ENCODE measurements at places on chromosomes 2 and 18. TPM values are rescaled to one million over a fixed set of nuclear protein-coding genes. Genes with fewer than 3 reads are reported as not detected.

The GPR39 gene
- total RNA-seq, result not detected

- no peak overlapping the region for H3K27ac ChIP-seq
- no peaks in the 10 kb centered on the region for H3K27me3 ChIP-seq
- no peak overlapping the region for H3K4me3 ChIP-seq
Observed at GRCh38 chr2:31203916-31204315, 13.4 kb downstream of the CAPN14 start.

GRCh38 chr2:66515743-66516142, 80.8 kb downstream of the MEIS1 start:
- no peak for DNase-seq
- no peaks in the 10 kb centered on the region for H3K36me3 ChIP-seq
- H3K4me1 ChIP-seq, result no peaks in the 10 kb centered on the region
- no peak overlapping the region for H3K4me3 ChIP-seq
- H3K27me3 ChIP-seq, result no peaks in the 10 kb centered on the region

The RNF149 gene
- 43.4 TPM for total RNA-seq

The OSBPL6 gene
- 1.2 TPM for total RNA-seq

The ERBB4 gene
- not detected for total RNA-seq

The SRD5A2 gene
- not detected for total RNA-seq

The FOSL2 gene
- 47.3 TPM for total RNA-seq

DNA sequence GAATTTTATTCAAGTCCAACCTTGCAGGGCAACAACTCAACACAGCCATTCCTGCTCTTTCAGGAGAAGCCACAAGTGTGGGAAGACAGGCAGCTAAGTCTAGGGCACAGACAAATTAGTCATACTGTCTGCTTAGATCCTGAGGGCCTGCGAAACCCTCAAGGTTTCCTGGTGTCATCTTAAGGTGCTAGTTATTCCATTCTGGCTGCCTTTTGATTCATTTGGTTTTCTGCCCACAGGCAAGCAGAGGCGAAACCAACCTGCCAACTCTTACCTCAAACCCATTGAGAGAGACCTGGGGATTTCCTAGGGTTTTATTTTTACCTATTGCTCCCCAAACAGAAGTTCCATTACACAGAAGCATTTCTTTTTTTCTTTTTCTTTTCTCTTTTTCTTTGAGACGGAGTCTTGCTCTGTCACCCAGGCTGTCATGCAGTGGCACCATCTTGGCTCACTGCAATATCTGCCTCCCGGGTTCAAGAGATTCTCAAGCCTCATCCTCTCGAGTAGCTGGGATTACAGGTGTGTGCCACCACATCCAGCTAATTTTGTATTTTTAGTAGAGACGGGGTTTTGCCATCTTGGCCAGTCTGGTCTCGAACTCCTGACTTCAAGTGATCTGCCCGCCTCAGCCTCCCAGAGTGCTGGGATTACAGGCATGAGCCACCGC, 23.7 kb upstream of the SCYGR1 start:
- peak; percentile 29 for DNase-seq
- no peak overlapping the region for H3K27ac ChIP-seq
- H3K4me1 ChIP-seq, result no peaks in the 10 kb centered on the region
- no peak overlapping the region for H3K4me3 ChIP-seq
- H3K36me3 ChIP-seq, result no peaks in the 10 kb centered on the region

The ACTR1B gene
- total RNA-seq, result 76.6 TPM

GRCh38 chr2:44623622-44624351, 262.0 kb downstream of the CAMKMT start:
- no peak overlapping the region for H3K27ac ChIP-seq
- no peaks in the 10 kb centered on the region for H3K27me3 ChIP-seq
- no peak overlapping the region for H3K4me3 ChIP-seq
